ENCODE measurements at places on chromosomes 2 and 18. TPM values are rescaled to one million over a fixed set of nuclear protein-coding genes. Genes with fewer than 3 reads are reported as not detected.

The CDH2 gene
- polyA plus RNA-seq = 107 TPM

The IER3IP1 gene
- polyA plus RNA-seq = 39.8 TPM

The STPG4 gene
- not detected for polyA plus RNA-seq

The MATN3 gene
- 2.0 TPM for polyA plus RNA-seq

DNA sequence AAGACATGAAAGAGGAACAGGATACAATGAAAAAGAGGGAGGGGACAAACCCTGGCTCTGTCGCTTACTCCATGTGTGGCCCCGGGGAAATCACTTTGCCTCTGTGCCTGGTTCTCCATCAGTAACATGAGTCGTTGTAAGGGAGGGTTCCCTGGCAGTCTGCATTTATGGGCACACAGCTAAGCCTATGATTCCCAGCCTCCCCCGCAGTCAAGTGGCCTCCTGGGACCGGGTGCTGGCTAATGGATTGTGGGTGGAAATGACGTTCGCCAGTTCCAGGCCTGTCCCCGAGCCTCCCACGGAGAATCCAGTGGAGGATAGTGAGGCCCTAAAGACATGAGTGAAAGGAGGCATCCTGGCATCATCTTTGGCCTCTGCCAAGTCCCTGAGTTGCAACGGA, 42.7 kb downstream of the SFXN5 start:
- DNase-seq = peak; percentile 75

DNA sequence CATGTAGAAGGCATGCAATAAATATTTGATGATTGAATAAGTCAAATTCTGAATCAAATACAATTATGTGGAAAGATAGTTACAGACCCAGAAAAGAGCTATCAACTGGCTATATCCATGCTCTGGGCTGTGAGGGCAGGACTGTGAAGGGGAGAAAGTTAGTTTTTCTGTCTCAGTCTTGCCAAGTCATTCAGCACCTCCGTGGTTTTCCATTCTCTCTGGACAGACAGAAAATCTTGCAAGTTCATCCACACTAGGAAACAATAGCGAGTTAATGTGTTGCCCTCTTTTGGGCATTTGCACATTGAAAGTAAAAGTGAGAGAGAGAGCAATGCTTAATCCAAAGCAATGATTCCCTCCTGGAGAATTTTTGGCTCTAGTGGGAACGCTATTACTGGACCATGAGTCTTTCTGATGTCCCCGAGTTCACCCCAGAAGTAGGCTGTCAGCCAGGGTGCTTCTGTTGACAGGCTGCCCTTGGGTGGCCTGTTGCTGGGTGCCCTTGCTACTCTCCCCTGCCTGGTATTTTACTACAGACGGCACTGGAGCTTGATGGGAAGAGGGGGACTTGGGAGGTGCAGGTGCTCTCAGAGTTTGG, 238.3 kb downstream of the LOXHD1 start:
- peak; percentile 39 for DNase-seq

- DNase-seq = no peak
Observed at GRCh38 chr2:155382776-155383175, 684.3 kb downstream of the KCNJ3 start.

- no peak for DNase-seq
Observed at GRCh38 chr18:32823226-32823625, 50.4 kb upstream of the KLHL14 start.

- no peak for DNase-seq
Observed at GRCh38 chr2:3177891-3178577, 199.6 kb downstream of the EIPR1 start.

DNA sequence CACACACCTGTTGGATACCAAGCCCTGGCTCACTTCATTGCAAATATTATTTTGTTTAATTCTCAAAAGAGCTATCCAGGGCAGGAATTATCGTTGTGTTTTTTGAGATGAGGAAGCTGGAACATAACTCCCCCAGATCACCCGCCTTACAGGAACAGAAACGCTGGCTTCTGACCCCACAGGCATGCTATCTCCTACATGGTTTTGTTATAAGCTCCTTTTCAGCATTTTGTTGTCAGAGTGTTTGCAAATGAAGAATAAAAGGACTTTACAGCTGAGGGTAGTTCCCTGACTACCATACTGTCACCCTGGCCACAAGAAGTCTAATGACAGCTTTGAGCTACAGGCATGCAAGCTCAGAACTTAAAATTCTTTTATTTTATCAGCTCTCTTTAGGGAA, 62.0 kb upstream of the MRPS9 start:
- no peak for DNase-seq

DNA sequence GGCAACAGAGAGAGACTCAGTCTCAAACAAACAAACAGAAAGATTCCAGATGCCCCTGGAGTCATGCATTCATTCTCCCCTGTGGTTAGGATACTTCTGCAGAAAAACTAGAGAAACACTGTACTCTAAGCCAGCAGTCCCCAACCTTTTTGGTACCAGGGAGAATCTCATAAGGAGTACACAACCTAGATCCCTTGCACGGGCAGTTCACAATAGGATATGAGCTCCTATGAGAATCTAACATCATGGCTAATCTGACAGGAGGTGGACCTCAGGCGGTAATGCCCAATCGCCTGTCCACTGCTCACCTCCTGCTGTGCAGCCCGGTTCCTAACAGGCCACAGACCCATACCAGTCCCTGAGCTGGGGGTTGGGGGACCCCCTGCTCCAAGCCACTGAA, 18.3 kb downstream of the PSME4 start:
- DNase-seq = no peak

DNA sequence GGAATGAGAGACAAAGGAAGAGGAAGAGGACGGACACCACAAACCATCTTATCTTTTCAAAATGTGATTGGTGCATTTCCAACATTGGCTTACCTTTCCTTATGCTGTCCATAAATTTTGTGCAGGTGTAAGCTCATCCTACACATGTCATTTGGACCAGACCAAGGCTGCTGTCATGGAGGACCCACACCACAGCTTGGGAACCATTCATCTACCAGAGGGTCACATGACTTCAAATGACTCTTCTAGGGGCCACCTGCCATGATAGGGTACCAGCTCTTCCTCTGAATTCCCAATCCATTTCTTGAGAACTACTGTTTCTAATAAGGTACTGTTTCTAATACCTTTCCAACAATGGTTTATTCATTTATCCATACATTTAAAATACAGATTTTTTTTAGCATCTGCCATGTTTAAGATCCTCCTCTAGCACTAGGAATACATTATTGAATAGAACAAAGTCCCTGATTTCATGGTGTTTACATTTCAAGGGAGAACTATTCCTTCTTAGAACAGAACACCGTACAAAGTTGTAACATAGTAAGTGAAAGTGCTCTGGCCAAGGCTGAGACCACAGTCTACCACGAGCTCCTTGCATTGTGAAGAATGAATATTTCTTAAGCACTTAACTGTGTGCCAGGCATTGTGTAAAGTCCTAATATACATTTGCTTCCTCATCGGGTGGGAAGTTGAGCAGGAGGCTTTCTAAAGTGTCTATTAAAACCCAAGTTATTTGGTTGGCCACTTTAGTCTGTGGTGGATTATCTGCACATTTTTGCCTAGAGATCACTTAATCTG, 246.1 kb upstream of the FN1 start:
- no peak for DNase-seq

- peak; percentile 62 for DNase-seq
Observed at GRCh38 chr2:240149943-240150784, 9.7 kb upstream of the OTOS start.

DNA sequence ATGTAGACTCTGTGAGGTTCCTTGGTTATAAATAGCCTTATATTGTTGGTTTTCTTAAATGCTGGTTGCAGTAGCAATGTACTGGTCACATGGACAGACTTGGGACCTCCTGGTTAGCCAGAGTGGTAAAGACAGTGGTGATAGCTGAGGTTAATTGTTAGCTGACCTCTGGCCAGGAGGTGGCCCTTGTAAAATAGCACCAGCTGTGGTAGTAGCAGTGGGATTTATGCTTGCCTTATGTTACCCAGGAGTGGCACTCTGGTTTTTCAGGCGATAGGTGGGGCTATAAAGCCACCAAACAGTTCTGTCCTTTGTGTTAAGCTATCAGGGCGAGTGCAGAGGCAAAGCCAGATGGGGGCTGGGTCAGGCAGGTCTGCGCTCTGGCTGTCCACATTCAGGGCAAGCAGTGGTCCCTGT, 94.8 kb upstream of the SRD5A2 start:
- DNase-seq = no peak

DNA sequence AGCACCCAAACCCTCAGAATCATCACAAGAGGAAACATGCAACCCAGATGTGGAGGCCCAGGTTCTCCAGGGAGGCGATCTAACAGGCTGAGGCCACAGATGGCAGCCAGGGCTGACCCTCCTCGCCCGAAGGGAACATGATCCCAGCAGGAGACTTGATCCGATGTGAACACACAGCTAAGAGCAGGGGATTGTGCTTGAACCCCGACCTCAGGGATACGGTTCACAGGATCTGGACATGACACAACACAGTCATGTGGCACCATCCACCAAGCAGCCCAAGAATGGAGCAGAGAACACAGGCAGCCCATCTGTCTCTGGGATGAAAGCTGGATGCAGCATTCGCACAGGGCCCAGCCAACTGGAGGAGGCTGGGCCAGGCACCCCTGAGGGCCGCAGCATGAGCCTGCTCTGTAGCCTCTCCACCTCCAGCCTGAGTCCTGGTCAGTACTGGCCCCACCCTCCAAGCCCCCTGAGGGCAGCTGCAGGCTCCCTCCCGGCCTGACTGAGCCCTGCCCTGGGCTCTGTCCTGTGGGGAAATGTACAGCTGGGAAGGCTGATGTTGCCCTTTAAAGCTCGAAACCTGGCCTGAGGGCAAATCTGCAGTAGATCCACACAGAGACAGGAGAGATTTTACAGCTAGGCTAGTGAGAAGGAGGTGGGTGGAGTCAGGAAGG, 39.0 kb downstream of the AQP12A start:
- no peak for DNase-seq

GRCh38 chr2:25831746-25832449, 46.4 kb downstream of the ASXL2 start:
- no peak for DNase-seq

DNA sequence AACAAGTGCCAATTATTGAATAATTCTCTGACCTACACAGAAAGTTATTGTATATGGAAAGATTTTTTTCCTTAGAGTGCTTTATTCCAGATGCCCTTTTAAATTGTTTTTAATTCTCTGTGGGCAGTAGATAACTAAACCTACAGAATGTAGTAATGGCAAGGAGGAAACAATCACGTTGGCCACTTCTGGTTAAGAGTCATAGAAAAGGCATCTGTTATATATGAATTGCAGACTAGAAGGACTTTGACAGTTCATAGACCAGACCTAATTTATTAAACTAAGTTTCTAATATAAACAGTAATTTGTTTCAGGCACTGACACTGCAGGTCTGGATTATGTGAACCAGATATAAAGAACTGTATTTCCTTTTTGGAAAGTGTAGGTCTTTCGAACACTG, 607.5 kb downstream of the PLCL1 start:
- no peak for DNase-seq

DNA sequence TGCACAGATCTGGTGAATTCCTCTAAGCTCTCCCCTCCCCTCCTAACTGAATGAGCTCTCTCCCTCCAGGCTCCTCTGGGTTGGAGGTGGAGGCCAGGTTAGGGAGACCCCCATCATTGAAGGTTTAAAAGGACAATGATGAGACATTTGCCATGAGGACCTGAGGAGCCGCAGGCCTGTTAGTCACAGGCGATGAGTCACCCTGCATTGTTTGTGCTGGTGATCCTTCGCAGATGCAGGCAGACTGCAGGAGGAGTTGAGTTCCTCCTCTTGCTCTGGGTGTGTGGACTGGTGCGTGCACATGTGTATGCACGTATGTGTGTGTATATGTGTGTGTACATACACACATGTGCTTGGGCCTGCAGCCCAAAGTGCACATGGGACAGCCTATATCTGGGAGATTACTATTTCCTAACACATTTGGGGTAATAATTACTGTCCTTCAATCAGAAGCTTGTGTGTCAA, 42.0 kb downstream of the MCFD2 start:
- DNase-seq = peak; percentile 98

- DNase-seq = no peak
Observed at GRCh38 chr2:23624378-23624777, 239.4 kb downstream of the KLHL29 start.

DNA sequence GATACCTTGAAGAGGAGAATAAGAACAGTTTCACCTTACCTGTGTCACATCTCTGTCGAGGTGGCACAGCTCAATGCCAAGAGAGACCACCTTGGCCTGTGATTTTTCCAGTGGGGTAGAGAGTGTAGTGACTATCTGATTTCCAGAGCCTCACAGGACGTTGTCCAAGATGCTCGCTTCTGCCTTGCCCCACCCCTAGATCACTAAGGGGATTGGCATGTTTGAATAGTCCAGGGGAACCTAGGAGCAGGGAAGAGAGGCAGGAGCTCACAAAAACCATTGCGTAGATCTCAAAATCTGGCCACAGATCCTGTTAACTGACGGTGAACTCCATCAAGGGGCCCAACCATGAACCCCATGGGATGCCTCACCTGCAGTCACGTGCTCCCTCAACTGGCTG, 24.2 kb downstream of the TMEM178A start:
- no peak for DNase-seq

GRCh38 chr2:54787755-54788366, 64.4 kb downstream of the EML6 start:
- DNase-seq = no peak

- no peak for DNase-seq
Observed at GRCh38 chr2:118085173-118086023, 2.9 kb upstream of the INSIG2 start.

DNA sequence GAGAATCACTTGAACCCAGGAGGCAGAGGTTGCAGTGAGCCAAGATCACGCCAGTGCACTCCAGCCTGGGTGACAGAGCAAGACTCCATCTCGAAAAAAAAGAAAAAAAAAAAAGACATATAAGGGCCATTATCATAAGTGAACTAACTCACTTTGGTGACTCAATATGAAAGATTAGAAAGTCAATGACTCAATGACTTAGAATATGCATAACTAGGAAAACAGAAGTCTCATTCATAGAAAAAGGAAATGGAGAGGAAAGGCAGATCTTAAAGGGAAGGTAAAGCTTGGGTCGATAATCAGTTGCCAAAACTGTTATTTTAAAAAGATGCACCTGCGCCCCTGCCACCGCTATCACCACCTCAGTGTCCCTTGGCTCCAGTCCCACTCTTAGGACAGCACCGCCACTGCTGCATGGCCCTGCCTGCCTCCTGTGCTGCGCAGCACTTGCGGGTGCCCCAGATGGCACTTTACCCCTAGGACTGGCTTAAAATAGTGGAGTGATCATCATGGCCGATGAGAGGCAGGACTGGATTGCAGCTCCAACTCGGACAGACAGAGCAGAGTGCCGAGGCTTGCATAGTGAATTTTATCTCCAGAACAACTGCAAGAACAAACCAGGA, 54.7 kb downstream of the INO80D start:
- peak; percentile 56 for DNase-seq
